ENCODE measurements at places on chromosomes 5 and 9.

DNA sequence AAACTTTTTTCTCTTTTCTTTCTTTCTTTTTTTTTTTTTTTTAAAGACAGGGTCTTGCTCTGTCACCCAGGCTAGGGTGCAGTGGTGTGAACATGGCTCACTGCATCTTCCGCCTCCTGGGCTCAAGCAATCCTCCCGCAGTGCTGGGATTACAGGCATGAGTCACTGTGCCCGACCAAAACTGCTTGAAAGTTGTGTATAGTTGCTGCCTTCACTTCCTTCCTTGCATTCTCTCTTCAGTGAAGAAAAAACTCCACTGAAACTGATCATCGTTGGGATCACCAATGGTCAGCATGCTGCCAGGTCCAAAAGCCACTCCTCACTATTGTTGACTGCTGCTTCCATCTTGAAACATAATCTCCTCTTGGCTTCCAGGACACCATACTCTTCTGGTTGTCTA lies 66.6 kb upstream of the CTNNA1 start:
- no peak for DNase-seq

- no peak for DNase-seq
Observed at GRCh38 chr9:116383133-116383532, 229.5 kb downstream of the PAPPA start.

- DNase-seq: no peak
Observed at GRCh38 chr9:18365651-18366050, 108.3 kb upstream of the ADAMTSL1 start.

DNA sequence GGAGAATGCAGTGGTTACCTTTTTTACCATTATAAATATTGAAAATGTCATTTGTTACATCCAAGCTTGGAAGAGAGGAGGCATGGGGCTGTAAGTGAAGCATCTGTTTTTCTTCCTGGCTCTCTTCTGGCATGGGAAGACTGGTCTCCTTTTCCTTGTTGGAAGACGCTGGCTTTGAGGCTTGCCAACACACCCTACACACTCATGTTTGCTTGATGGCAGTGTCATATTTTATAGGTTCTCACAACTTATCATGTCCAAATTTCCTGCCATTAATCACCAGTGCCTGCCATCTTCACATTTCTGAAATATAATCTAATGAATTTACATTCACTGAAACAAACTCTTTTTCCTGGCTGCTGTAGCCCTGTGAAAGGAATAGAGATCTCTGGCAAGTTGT lies 252.9 kb downstream of the MAN2A1 start:
- DNase-seq: no peak

DNA sequence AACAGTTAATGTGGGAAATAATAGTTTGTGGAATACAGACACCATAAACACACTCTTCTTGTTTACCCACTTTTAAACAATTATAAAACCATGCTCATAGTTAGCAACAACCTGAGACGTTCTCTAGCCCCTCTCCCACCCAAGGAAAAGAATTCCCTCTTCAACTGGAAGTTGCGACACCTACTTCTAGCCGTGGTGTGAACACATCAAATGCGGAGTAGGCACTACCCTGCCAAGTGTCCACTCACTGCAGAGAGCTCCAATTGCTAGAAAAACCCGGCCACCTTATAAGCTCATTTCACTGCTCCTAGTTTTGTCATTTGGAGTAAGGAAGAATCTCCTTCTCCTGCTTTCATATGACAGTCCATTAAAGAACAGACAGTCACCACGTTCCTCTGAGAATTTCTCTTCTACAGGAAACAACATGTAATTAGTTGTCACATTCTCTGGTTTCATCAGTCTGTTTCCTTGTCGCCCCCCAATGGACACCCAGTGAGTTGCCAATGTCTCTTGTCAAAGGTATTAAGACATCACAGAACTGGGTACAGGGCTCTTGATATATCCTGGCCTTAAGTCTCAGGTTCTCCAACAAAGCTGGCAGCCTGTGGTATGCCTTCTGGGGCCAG lies 47.3 kb downstream of the PRLR start:
- no peak for DNase-seq

DNA sequence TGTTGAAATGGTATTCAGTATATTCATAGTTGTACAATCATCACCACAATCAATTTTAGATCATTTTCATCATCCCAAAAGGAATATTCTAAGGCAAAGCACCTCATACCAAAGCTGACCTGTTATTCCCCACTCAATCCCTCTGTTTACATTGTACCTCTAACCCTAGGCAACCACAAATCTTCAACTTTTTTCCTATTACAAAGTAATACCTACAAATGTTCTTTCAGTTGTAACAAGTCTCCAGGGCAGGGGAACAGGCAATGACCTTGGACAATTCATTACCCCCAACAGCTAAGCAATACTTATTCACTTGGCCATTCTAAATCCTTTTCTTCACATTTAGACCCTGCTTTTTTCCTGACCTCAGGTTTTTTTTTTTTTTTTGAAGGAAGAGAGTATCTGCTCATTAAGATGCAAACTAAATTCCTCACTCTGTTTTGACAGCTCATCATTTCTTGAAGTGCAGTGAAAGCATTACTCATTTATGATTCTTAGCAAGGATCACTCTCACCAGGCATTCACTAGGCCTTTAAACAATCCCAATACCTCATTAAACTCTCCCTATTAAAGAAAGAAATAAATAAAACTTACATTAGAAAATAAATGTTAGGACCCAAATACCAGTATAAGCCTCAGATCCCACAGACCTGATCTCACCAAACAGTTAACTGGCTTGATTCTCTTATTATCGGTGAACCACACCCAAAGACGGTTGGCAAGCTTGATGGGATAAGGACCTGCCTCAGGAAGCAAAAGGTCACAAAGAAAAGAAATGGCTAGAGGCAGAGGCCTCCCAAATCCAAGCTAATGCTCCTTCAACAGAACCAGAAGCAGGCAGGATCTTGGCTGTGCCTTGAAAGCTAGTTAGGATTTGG lies 15.3 kb downstream of the MTMR12 start:
- DNase-seq: no peak

GRCh38 chr5:110769000-110769681 lies 30.3 kb downstream of the SLC25A46 start:
- DNase-seq: no peak

GRCh38 chr5:135443161-135443960 lies 3.8 kb downstream of the DCANP1 start:
- DNase-seq: no peak

DNA sequence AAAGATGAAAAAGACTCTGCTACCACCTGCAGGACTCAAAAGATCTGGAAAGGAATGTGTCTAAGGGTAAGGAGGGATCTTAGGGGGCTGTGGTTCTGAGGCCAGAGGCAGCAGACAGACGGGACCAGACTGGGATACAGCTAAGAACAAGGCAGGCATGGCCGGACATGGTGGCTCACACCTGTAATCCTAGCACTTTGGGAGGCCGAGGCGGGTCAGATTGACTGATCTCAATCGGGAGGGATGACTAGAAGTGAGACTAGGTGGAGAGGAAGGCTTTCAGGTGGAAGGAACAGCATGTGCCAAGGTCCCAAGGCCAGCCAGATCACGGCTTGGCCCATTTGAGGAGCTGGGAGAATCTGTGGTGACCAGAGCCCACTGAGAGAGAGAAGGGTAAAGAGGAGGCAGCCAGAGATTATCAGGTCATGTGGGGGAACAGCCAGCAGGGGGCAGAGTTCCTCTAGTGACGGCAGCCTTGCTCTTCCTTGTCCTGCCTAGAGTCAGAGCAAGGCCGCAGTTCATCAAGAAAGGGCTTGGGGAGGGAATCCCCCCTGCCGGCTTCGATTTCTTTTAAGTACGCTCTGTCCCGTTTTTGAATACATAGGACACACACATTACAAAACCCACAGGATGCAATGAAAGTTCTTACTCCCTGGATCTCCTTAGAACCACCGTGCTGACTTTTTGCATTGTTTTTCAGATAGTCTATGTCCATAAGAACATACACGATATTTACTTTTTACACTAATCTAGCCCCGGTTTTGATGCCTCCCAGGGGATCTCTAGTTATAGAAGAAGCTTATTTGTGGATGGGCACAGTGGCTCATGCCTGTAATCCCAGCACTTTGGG lies 2.6 kb upstream of the OLFML2A start:
- DNase-seq: no peak

DNA sequence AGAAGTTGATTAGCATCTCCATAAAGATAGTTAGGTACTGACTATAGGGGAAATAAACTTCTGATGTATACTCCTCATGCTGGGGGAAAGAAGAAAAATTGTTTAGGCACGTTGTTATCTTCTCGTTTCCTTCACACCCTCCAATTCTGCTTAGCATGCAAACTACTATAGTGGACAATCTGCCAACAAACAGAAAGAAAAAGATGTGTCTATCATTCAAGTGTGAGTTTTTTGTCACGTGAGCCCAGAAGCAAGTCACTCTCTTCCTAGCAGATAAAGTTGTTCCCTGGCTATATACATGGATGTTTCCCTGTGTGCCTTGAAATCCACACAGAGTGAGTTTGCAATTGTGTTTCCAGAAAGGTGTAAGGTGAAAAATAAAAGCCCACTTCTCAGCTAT lies 318.4 kb downstream of the CWC27 start:
- no peak for DNase-seq

GRCh38 chr9:33466565-33467495 lies 6.9 kb downstream of the NOL6 start:
- peak; percentile 36 for DNase-seq

DNA sequence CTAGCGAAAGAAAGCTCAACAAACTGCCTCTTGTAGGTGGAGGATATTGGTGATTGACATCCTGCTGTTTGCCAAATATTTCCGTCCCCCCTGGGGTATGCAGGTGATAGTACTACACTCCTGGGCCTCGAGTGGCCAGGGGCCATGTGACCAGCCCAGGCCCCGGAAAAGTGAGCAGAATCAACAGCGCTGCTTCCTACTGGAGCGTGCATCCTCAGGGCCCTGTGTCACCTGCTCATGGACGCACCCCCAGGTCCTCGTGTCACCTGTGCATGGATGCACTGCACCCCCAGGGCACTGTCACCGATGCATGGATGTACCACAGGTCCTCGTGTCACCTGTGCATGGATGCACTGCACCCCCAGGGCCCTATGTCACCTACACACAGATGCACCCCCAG lies 43.8 kb downstream of the ADAMTS16 start:
- no peak for DNase-seq

- no peak for DNase-seq
Observed at GRCh38 chr5:170892196-170892595, 30.4 kb downstream of the RANBP17 start.

DNA sequence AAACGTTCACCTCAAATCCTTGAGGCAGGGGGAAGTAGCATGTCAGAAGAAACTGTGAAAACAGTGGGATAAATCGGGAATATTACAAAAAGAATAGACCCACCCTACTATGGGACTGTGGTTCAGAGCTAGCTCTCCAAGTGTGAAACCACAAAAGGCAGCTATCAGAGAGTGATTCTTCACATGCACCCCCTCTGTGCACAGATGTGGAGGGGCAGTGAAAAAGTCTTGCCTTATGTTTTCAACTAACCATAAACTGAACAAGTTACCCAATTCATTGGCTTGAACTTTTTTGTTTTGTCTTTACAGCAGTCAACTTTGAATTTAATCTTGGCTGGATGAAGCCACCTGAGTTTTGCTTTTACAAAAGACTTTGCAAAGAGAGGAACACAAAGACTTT lies 98.8 kb upstream of the NR4A3 start:
- DNase-seq: no peak

GRCh38 chr5:96741106-96741505 lies 66.6 kb downstream of the ERAP1 start:
- DNase-seq: no peak

- no peak for DNase-seq
Observed at GRCh38 chr5:158880483-158881001, 219.2 kb downstream of the EBF1 start.

- DNase-seq: no peak
Observed at GRCh38 chr5:55324006-55324405, 16.2 kb downstream of the MTREX start.

DNA sequence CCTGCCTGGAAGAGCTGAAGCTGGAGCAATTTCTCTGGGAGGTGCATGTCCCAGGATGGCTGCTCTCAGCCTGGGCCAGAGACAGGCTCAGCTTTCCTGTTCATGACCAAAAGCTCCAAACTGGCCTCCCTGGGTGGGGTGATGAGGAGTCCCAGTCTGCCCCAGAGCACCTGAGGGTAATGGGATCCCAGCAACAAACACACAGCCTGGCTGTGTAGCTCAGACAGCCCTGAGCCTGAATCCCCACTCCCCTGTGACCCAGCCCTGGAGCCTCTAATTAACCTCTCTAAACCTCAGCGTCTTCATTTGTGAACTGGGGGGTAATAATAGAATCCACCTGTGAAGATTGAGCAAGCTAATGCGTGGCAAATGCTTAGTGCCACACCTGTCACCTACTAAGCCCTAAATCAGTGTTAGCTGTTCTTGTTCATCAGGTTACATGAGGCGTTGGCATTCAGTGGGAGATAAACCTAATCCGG lies 67.5 kb downstream of the HSPA4 start:
- DNase-seq: no peak

DNA sequence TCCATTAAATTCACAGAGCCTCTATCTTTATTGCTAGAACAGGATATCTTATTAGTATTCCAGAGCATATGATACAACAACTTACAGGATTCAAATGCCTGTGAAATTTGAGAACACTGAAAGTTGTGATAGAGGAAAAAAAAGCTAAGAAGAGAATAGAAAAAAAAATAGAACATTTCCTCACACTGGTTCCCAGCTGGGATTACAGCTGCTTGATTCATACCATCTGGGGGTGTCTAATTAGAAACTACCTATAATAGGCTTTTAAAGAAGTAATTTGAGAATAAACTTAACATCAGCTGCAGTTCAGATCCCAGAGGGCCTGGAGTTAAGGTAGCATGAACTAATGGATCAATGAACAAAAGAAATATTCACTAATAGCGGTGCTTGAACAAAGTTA lies 922.0 kb downstream of the CDH12 start:
- no peak for DNase-seq

GRCh38 chr5:123209502-123210027 lies 120.5 kb downstream of the PRDM6 start:
- no peak for DNase-seq
